Frontal cortex (tissue), 4 donors: ENCODE measurements at places on chromosomes 5 and 9. TPM values are rescaled to one million over a fixed set of nuclear protein-coding genes. Genes with fewer than 3 reads are reported as not detected.

DNA sequence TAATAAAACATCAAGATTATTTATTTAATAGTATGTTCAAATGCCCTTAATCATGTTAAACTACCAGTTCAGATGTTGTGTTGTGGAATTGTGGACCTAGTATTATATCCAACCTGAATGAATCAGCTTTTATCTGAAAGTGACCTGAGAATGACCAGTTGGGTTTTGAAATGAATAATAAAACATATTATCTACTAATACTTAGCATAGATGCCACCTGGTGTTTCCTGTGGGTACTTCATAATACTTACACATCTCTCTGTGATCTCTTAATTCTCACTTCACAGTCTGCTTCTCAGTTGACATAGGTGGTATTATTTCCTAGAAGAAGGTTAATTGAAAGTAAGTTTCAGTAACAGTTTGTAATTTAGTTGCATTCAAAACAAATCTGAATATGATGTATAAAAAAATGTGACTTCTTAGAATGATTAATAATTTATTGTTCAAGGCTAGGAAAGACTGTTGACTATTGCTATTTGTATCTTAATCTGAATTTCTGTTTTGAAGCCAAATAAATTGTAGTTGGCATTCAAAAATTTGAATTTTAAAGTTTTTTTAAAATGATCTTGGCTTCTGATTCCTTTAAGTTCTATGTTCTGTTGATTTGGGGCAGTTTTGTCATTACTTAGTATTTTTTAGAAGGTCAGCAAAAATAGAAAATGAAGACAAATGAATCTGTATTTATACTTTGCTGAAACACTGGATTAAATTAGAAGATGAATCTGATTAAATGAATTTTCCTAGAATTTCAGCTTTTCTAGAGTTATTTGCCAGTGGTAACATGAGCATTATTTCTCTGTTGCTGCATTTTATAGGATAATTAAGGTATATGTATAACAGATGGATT is 48.2 kb downstream of the KIF2A start:
- DNase-seq = no peak

GRCh38 chr5:172730981-172731679 is 39.9 kb downstream of the DUSP1 start:
- DNase-seq = no peak

DNA sequence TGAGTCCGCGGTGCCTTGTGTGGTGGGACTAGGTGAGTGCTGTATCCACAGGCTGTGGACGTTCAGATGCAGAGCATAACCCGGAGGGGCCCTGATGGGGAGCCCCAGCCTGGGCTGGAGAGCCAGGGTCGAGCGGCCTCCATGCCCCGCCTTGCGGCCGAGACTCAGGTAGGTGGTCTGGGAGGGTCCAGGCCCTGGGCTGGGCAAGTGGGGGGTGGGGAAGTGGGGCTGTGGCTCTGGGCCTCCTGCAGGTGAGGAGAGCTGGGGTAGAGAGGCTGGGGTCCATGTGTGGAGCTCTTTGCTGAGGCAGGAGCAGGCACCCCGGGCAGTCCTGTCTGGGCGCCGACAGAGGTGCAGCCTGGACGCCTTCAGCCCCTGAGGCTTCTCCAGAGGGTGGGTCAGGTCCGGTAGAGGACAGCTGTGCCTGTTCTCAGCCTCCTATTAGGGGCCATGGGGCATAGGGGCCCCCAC is 241.1 kb downstream of the CACNA1B start:
- DNase-seq = no peak

GRCh38 chr5:138666226-138666742 is 86.9 kb upstream of the CTNNA1 start:
- no peak for DNase-seq

DNA sequence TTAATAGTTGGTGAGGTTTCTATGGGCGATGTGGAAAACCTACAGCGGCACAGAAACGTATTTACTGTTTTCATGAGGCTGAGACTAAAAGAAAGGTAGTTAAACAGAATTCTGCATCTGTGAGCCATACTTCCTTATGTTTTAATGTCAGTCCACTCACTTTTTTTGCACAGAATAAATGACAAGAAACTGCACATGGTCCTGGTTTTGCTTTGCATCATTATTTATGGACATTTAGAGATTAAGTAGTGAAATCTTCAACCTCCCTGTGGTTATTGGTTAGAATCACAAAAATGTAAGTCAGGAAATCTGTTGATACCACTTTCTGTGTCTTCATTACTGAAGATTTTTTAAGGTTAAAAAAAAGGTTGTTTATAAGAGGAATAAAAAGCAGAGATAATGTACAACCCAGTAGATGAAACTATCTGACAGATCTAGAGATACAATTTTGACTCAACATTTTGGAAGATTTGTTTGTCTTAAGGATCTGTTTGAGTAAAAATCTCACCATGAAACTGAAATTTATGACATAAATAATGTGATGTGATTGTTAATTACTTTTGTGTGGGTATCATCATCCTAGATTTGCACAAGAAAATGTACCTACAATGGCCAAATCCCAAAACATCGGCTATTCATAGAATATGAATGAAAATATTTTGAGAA is 2.4 kb downstream of the PRR16 start:
- DNase-seq = no peak

DNA sequence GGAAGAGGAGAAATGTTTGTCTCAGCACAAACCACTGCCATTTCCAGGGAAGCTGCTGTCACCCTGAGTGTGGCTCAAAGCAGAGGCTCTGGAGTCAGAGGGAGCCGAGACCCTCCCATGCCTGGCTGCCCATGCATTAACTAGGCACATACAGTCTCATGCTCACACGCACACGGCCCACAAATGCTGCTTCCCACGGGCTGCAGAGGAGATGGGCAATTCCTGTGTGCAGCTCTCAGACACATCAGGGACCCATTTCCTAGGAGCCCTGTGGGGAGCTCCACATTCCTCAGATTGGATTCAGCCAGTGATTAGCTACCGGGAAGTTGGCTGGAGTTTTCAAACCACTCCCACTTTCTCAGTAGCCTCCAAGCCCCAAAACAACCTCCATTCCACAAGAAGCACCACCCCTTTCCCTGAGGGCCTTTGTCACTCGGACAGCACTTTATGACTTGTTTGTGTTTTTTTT is 9.1 kb upstream of the PTGES start:
- no peak for DNase-seq

DNA sequence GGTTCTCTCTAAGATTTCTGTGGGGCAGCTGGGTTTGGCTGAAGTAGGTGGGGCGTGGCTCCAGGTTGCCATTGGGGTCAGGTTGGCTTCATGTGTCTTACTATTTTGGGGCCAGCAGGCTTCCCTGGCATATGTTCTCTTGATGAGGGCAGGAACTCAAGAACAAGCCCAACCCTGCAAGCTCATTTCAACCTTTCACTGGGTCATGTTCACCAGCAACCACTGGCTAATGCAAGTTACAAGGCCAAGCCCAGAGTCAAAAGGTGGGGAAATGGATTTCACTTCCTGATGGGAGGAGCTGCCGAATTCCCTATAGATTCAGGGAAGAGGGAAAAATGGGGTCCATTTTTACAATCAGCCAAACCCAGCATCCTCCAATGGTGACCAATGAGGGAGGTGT is 34.0 kb upstream of the HAND1 start:
- DNase-seq = no peak

GRCh38 chr9:35446012-35446411 is 43.9 kb upstream of the RUSC2 start:
- DNase-seq = no peak

- DNase-seq = no peak
These were observed 32.9 kb upstream of the JADE2 start for GRCh38 chr5:134492568-134492967.

- no peak for DNase-seq
These were observed 45.5 kb downstream of the HTR1A start for GRCh38 chr5:63916786-63917185.

- no peak for DNase-seq
These were observed 616.0 kb downstream of the ACTL7B start for GRCh38 chr9:108239696-108240321.

GRCh38 chr9:18427691-18428090 is 46.3 kb upstream of the ADAMTSL1 start:
- no peak for DNase-seq

DNA sequence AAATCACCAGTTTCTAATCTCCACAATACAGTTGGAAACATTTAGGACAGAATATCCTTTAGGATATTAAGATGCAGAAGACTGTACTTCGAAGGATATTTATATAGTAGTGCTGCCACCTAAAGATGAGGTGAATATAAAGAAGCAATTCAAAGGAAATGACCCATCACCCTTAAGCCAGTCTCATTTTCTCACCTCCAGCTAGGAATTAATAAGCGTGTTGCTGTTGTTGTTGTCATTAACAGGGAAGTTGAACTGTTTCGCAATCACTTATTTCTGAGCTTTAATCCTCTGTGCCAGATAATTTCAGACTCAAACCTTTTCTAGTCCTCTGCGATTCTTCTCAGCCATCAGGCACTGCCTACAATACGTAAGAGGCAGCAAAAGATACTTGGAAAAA is 7.8 kb upstream of the PURA start:
- DNase-seq = no peak

GRCh38 chr5:72364951-72365350 is 44.8 kb downstream of the PTCD2 start:
- DNase-seq = no peak

GRCh38 chr5:176870110-176870591 is 29.0 kb downstream of the HK3 start:
- no peak for DNase-seq

DNA sequence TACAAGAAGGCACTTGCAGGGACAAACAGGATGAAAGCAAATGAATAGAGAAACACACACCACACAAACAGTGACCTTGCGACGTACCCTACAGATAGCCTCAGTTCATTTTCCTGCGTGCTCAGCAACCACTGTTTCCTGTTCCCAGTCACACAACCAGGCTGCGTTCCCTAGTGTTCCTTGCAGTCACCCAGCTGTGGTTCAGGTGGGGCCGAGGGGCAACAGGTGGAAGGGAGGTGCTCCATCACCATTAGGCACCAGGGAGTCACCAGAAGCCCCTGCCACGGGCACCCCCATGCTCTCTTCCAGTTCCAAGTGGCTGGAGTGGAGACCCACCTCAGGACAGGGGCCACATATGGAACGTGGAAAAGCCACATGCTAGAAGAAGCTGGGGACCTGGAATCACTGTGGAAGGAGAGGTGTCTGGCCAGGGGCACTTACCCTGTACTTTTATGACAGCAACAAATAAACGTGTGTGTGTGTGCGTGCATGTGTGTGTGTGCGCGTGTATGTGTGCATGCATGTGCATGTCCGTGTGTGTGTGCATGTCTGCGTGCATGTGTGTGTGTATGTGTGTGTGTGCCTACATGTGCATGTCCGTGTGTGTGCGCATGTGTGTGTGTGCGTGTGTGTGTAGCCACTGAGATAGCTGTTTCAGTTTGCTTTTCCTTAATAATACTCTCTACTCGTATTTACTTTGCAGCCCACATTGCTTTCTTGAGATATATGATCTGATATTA is 18.8 kb upstream of the FCN2 start:
- no peak for DNase-seq

GRCh38 chr9:98215821-98216220 is 23.4 kb upstream of the CORO2A start:
- no peak for DNase-seq

DNA sequence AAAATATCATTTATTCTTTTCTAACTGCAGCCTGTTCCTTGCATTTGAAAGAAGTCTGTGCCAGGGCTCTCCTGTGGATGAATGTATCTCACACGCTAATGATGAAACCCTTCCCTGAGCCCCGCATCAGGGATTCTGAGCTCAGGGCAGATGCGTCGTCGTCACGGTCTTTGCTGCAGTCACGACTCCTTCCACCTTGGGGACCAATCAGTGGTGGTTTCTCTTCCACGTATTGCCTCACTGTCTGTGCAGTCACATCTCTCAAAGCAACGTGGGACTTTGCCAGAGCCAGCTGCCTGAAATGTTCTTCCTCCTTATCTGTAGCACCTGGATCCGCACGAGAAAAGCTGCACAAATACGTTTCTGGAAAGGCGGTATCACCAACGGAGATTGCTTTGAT is 13.9 kb upstream of the UBE2QL1 start:
- DNase-seq = no peak

- DNase-seq = no peak
These were observed 421.7 kb downstream of the SPATA31D1 start for GRCh38 chr9:82410306-82410705.

- DNase-seq = no peak
These were observed 147.4 kb downstream of the CDK5RAP2 start for GRCh38 chr9:120432600-120432999.

DNA sequence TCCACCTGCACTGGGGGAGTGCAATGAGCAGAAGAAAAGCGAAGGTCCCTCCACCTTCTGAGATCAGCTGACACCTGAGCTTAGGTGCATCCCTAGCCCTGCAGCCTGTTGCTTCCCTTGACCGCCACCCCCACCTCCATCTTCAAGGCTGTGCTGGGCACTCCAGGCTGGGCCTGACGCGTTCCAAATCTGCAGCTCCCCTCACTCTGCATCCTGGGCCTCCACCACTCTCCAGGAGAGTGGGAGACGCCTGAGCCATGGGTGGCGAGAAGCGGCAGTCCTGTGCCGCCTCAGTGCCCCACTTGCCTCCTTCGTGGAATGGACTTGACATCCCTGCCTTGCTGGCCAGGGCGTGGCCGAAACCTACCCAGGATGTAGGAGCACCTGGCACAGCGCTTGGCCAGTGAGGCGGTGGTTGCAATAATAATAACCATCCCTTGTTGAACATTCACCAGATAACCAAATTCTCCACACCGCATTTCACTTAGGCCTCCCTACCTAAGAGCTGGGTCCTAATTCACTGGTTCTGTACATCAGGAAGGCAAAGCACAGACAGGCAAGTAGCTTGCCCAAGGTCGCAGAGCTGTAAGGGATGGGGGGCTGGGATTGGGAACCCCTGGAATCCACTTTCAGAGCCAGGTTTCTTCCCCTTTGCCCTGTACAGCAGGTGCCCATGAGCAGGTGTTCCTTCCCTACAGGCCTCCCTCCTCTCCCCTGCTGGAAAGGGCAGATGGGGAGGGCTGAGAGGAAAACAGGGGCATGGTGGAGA is 11.7 kb downstream of the B4GALT7 start:
- no peak for DNase-seq

Gene ANKRD31
- 0.82 TPM for total RNA-seq

Gene RETREG1
- 73.0 TPM for total RNA-seq

Gene CATSPER3
- 0.82 TPM for total RNA-seq

Gene ANKRD33B
- 1.6 TPM for total RNA-seq

Gene DBH
- under 0.01 TPM for total RNA-seq

Gene ZNF883
- total RNA-seq = 28.1 TPM

Gene ADGRD2
- not detected for total RNA-seq

Gene ENHO
- total RNA-seq = 53.4 TPM

Gene ADAMTS19
- total RNA-seq = 6.5 TPM

Gene PLCXD3
- total RNA-seq = 9.8 TPM
